ENCODE measurements at places on chromosomes 3 and 15.

DNA sequence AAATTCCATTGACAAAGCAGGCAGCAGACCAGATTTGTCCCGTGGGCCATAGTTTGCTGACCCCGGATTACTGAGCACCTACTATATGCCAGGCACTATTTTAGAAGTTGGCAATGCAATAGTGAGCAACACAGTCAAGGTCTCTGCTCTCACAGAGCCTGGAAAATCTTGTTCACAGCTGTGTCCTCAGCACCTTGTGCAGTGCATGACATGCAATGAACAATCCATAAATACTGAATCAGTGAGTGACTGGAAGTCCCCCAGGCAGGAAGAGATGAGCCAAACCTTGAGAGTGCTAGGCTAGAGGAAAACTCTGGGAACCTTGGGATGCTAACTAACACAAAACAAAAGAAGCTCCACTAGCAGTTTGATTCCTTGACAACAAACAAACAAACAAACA is 14.4 kb downstream of the TM4SF1 start:
- DNase-seq = no peak

DNA sequence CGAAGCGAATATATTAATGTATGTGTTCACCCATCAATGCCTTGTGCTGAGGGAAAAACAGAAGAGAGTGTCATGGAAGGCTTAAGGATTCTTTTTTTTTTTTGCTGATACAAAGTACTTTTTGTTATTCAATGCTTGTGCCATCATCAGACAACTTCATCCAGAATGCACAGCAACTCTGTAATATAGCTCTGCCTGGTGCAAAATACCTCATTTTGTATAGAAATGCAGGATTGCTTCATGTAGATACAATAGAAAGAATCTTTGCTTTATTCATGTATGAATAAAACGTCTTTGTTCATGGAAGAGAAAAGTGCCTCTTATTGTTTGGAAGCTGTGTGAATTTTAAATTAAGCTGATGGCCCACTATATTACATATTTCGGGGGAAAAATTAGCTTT is 62.9 kb downstream of the SH3GL3 start:
- no peak for DNase-seq

- no peak for DNase-seq
These were observed 35.4 kb downstream of the OSBPL10 start for GRCh38 chr3:31945738-31946052.

GRCh38 chr3:182248349-182248880 is 536.7 kb downstream of the SOX2 start:
- DNase-seq = no peak
